ENCODE measurements at places on chromosomes 7 and 10.

DNA sequence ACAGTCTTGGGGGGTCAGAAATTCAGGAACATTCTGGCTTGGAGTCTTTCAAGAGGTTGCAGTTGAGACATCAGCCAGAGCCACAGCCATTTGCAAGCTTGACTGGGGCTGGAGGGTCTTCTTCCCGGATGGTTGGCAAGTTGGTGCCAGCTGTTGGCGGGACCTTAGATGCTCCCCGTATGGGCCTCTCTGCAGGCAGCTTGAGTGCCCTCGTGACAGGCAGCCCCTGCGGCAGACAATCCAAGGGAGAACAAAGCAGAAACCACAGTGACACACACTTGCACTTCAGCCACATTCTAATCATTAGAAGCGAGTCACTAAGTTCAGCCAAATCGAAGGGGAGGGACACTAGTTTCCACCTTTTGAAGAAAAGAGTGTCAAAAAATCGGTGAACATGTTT, 59.4 kb upstream of the MXI1 start:
- no peak for DNase-seq

DNA sequence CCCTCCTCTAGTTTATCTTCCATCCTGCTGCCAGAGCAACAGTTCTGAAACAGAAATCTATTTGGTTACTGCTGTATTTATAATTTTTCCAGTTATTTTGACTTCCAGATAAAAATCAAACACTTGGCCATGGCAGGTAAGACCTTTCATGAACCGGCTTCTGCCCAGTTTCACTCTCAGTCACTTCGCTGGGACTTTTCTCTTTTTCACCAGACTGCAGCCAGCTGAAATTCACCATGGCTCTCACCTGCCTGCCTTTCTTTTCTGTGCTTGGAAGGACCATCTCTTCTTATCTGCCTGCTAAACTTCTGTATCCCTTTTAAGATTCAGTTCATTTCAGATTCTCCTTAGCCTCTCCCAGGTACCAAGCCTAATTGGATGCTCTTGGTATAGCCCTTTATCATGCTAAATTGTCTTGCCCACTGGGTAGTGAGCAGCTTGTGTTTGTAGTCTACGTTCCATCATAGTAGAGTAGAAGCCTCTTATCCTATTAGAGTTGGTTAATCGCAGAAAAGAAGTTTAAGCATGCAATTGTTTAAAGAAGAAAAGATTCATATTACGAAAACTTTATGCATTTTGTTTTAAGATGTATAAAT, 71.7 kb downstream of the TAF3 start:
- DNase-seq = no peak

DNA sequence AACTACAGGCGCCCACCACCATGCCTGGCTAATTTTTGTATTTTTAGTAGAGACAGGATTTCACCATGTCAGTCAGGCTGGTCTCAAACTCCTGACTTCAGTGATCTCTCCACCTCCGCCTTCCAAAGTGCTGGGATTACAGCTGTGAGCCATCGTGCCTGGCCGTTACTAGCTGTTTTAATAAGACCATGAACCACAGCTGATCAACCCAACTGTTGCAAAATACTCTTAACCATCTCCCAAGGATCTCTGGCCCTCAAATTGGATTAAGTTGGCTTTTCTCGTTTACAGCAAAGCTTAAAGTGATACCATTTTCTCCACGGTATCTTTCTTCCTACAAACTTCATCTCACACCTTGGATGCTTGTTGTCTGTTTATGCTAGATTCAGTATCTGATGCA, 18.3 kb downstream of the ZFAND2A start:
- DNase-seq = no peak

DNA sequence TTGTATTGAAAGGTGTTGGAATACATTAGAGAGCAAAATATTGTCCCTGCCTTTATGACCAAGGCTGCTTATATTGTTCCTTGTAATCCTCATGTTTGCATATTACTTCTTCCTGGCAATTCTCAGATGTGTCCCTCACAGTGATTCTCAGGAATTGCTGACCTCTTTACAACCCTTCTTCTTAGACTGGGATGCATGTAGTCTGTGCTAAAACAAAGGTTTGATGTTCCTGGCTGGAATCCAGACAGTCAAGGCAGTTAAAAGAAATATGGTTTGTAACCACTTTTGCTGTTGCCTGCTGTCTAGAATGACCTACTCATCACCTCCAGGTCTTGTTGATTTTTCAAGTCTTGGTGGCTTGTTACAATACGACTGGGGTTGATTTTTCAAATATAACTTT, 367.6 kb downstream of the HGF start:
- no peak for DNase-seq

DNA sequence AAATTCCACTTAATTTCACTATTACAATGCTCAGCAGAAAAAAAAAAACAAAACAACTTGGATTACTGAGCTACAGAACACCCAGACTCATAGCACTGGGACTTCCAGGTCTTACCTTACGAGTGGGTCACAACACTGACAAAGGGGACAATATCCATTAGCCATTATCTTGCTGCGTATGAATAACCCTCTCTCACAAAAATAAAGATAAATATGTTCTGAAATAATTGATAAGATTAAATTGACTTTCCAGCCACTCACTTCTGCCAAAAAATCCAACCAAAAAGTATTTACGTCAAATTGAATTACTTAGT, 128.7 kb downstream of the PKD1L1 start:
- DNase-seq = no peak
